ENCODE measurements at places on chromosomes 11 and 22.
A peak's percentile ranks its signal among the peaks of the same experiment; 100 is the strongest.

DNA sequence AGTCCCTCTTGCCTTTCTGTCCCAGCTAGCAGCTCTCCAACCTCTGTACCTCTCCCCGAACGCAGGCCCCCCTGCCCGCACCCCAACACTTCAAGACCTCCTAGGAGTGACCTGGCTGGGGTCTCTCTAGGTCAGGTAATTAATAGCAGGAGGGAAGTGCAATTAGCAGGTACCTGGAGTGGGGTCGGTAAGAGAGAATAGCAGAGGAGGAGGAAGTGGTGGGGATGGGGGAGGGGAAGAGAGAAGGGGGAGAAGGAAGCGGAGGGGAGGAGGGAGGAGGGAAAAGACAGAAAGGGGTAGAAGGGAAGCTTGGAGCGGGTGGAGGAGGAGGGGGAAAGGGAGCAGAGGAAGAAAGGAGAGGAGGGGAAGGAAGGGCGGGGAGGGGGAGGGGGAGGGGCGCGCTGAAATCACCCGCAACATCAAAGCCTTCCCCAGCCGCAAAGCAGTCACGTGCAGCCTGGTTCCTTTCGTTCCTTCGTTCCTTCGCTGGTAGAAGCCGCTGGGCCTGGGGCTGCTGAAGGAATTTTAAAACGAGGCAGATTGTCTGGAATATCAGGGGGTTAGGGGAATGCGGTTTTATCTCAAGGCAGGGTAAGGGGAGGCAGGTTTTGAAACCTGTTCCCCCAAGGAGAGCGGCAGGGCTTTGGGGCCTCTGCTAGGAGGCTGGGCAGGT lies 29.3 kb upstream of the TCF20 start:
- DNase-seq, result no peak

DNA sequence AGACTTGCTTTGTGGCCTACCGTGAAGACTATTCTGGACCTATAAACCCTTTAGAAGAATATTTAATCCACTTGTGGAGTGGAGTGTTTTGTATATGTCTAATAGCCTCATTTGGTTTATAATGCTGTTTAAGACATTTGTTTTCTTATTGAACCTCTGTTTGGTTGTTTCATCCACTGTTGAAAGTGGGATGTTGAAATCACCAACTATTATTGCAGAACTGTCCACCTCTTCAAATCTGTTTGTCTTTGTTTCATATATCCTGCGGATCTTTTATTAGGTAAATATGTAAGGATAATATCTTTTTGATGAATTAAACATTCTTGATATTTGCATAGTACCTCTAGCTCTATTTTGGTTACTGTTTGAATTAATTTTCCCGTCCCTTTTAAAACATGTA lies 49.1 kb downstream of the XKR3 start:
- no peak for DNase-seq

DNA sequence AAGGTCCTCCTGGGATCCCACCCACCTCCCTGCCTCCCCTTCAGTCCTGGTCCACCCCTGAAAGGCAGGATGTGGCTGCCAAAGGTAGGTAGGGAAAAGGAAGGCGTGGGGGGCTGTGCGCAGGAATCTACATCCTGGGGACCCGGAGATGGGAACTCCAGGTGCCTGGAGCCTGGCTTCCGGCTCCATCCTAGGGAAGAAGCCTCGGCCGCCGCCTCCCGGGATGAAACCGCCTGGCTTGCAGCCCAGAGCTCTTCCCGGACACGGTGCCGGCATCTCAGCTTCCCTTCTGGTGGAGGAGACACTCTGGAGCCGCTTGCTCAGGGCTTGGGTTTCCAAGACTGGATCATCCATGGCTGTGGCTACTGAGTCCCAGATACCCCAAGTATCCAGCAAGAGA lies 33.3 kb upstream of the PDGFB start:
- DNase-seq, result peak; percentile 20

GRCh38 chr22:41772645-41773044 lies 27.8 kb upstream of the CCDC134 start:
- DNase-seq, result no peak

DNA sequence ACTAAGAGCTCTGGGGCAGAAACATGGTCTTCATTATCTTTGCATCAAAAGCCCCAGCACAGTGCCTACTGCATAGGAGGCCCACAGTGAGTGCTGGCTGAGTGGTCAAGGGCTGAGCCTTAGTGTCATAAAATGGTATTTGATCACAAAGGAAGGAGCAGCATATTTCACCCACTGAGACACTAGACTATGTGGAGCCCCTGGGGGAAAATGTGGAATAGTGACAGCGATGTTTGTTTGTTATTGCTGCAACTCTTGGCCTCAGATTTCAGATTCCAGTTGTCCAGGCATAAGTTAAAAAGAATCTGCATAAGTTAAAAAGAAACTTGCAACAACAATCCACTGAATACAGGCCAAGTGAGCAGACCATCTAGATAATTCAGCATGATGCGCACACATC lies 7.0 kb downstream of the KIRREL3 start:
- no peak for DNase-seq

Data from NCI-H2171 treated with DMSO at 0.1 percent for 48 hours (cell line).